ENCODE measurements at places on chromosomes 2 and 18. TPM values are rescaled to one million over a fixed set of nuclear protein-coding genes. Genes with fewer than 3 reads are reported as not detected.

DNA sequence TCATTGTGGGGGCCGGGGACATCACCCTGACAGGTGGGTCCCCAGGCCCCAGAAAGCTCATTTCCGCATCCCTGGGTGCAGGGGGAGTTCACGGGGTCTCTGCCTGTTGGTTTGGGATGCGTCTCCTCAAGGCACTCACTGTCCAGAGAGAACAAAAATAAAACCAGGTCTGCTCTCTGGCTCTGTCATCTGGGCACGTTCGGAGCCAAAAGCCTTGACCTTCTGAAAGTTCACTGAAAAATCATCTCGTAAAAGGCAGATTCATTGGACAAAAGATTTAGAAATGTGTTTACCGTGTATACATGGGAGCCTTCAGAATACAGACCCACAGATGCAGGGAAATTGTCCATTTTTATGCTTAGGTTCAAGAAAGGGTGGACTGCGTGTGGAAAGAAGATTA, 26.6 kb downstream of the MLPH start:
- DNase-seq = no peak

GRCh38 chr2:10406491-10407188, 41.5 kb downstream of the ODC1 start:
- peak; percentile 22 for DNase-seq

- no peak for DNase-seq
Observed at GRCh38 chr18:31970617-31971016, 27.7 kb upstream of the TRAPPC8 start.

DNA sequence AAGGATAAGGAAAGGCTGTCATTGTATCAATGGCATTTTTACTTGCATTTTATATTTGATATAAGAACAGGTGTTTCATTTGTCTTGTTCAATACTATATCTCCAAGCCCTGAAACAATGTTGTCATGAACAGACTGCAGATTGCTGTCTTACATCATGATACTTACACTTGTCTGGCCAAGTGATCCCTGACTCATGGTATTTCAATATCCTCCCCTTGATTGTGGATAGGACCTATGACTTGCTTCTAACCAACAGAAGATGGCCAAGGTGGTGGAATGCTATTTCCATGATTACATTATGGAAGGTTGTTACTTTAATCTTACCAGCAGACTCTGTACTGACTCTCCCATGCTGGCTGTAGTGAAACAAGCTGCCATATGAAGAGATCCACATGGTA, 471.1 kb downstream of the CCDC85A start:
- peak; percentile 22 for DNase-seq

DNA sequence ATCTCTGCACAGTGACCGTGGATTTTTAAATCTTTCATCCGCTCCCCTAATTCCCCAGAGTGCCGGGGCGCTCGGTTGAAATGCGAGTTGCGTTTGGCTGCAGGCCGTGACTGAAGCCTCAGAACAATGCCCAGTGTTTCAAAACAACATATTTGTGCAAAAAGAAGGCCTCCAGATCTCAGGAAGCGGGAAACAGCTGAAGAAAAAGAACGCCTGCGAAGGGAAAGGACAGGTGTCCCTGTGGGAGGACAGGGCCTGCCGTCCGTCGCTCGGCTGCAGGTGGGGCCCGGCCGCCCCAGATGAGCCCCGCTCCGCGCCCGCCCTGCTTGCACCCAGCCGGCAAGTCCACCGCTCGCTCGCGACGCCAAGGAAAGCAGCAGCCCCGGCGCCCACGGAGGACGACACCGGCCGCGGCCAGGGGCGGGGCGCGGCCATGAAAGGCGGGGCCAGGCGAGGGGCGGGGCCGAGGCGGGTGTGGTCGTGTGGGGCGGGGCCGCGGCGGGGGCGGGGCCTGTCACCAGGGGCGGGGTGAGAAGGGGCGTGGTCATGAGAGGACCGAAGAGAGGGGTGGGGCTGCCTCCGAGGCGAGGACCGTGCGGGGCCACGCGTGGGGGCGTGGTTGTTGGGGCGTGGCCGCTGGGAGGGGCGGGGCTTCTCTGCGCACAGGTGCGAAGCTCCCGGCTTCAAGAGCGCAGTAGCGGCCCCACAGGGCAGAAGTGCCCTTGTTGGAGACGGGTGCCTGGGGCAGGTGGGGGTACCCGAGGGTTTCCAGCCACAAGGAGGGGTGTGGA, 17.6 kb upstream of the BOK start:
- DNase-seq = peak; percentile 60

DNA sequence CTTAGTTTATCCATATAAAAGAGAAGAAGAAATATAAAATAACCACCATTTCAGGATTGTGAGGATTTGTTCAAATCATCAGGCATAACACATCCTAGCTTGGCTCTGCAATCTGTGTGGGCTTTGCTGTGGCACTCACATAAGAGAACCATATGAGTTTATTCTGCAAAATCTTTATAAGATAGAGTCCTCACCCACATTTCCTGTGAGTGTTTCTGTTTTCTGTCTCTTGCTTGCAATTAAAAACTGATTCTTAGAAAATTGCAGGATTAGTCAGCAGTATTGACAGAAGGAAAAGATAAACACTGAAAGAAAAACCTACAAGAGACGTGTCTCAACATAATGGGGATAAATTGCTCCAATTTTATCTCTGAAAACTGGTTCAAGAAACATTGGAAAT, 258.5 kb downstream of the RND3 start:
- no peak for DNase-seq

DNA sequence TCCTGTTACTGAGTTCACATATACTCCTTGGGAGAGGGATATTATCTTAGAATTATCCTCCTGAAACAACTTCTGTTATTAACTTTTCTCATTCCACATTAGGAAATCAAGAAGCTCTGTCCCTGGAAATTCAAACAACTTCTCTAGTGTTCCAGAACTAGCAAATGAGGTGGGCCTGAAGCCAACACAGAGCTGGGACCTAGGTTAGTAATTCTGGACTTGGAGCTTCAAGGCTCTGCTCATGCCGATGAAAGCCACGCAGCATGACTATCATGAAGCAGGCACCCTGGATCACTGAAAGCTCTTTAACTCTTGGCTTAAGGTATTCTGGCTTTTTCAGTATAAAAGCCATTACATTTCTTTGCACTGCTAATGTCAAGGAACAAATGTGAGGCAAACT, 242.7 kb downstream of the TGIF1 start:
- DNase-seq = no peak

DNA sequence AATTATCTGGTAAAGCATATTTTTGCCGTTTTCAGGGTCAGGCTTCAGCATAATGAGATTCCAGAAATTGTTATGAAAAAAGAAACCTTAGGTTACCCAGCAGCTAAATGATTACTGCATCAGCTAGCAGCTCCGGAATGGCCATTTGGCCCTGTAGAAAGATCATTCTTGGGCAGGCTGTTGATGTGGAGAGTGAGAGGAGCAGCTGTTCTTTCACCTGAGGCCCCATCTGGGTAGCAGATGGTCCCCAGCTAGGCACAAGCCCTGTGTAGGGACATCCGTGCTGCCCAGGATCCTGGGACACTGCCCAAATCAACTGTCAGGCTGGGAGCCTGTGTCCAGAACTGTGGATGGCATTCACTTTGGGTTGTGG, 61.8 kb downstream of the NEDD4L start:
- DNase-seq = no peak

DNA sequence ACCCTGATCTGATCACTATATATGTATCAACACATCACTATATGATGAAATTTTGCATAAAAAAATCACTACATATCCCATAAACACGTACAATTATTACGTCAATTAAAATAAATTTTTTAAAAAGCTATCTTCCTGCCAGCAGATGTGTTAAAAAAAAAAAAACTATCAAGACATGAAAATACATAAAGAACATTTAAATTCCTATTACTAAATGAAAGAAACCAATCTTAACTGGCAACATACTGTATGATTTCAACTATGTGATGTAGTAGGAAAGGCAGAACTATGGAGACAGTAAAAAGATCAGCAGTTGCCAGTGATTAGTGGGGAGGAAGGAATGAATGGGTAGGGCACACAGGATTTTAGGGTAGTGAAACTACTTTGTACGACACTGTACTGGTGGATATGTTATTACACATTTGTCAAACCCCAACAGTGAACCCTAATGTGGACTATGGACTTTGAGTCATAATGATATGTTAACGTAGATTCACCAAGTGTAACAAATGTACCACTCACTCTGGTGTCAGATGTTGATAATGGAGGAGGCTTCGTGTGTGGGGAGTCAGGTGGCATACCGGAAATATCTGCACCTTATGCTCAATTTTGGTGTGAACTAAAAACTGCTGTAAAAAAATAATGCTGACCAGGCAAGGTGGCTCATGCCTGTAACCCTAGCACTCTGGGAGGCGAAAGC, 27.4 kb downstream of the USP34 start:
- no peak for DNase-seq

DNA sequence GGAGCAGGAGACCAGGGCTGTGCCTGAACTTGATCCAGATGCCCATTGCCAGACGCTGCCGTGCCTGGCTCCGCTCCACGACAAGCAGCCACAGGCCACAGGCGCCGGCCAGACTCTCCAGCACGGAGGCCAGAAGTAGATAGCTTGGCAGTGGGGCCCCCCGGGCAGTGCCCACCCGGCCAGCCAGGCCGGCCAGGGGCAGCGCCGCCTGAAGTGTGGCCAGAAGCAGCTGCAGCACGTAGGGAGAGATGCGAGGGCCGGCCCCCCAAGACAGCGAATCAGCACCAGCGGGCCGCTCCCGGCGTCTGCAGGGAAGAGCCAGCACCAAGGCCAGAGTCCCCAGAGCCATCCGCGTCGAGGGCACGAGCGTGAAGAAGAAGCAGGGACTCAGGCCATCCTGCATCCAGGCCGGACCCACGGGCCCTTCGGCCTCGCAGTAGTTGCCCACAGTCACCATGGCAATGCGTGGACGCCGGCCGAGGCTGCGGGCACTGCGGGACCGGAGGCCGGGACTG, 484 bp downstream of the ABCB6 start:
- DNase-seq = peak; percentile 66

DNA sequence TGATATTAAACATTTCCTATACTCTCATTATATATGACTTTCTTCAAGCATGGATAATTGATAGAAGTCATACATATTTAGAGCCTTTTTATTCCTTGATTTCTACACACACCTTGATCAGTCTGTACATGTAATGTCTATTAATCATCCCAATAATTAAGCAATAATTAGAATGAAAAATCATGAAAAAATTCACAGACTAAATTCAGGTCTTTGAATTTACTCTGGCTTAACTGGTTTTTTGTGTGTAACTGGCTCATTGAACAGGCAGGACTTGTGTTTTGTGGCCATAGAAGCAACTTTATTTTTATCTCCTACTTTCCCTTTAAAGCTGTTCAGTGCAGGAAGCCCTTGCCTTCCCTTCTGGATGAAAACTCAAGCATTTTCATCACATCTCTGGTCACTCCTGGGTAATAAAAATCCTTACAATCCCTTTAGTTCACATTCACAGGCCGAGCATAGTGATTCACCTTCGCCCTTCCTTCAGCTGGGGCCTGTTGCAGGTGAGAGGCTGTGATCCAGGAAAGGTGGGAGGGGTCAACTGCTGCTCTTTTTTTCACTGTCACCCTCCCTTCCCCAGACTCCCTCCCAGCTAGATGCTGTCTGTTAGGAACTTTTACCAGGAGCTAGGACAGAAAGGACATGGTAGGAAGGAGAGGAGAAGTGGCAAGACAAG, 58.0 kb upstream of the ITSN2 start:
- DNase-seq = no peak

DNA sequence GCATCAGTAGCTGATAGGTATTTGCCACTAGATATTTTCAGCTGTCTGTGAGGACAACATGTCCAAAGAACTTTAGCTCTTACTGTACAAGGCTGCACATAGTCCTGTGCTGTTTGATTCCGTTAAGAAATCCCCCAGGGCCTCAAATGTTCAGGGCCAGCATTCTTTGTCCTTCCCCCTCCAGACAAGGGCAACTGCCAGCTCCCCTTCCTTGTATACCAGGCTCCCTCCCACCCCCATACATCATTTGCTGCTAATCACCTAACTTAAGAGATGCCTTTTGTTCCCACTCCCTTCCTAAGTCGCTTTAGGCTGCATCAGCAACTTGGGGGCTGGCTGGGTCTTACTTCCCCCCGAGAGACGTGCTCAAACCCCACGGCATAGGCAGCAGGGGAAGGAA, 138.7 kb downstream of the CDH20 start:
- no peak for DNase-seq

- peak; percentile 19 for DNase-seq
Observed at GRCh38 chr2:40364151-40364874, 87.6 kb downstream of the SLC8A1 start.

DNA sequence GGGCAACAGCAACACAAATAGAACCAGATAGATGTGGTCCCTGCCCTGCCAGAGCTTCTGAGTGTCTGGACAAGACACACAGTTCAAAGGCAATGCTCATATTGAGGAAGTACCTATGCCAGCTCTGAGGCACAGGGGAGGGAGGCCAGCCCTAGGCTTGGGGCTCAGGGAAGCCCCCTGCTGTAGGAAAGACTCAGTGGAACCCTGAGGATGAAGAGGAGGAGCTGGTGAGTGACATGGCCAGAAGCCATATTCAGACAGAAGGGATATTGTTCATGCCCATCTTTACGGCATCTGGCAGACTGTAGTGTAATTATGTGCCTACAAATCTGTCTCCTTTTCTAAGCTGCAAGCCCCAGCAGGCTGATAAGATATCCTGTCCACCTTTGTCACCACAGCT, 8.8 kb downstream of the SIGLEC15 start:
- DNase-seq = no peak

- no peak for DNase-seq
Observed at GRCh38 chr2:119706221-119706620, 27.2 kb downstream of the TMEM177 start.

DNA sequence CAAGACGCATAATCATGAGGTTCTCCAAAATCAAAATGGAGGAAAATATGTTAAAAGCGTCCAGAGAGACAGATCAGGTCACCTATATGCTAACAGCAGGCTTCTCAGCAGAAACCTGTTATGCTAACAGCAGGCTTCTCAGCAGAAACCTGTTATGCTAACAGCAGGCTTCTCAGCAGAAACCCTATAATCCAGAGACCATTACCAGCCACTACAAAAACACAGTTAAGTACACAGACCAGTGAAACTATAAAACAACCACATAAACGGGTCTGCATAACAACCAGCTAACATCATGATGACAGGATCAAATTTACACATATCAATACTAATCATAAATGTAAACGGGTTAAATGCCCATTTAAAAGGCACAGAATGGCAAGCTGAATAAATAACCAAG, 1548.4 kb upstream of the TMEFF2 start:
- no peak for DNase-seq

DNA sequence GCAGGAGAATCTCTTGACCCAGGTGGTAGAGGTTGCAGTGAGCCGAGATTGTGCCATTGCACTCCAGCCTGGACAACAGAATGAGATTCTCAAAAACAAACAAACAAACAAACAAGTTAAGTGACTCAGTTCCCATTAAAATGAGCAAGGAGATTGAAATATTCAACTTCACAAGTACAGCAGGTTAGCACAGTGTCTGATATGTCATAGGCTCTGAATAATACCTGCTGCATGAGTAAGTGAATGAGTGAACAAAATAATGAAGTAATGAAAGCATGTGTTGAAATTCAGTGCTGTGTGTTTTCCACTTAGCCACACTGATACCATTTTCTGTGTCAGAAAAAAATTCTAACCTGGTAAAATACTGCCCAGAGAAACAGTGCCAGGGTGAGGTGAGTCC, 41.9 kb upstream of the SETBP1 start:
- DNase-seq = no peak

- DNase-seq = peak; percentile 71
Observed at GRCh38 chr2:13522917-13523821, 806.4 kb downstream of the TRIB2 start.

PRKAG3 gene
- not detected for total RNA-seq

SRD5A2 gene
- total RNA-seq = not detected

IL36A gene
- total RNA-seq = not detected

CCDC148 gene
- total RNA-seq = 0.51 TPM

DYTN gene
- not detected for total RNA-seq

INPP1 gene
- total RNA-seq = 24.8 TPM

MITD1 gene
- total RNA-seq = 19.1 TPM

CCDC85A gene
- total RNA-seq = 0.20 TPM

C2orf92 gene
- total RNA-seq = 5.3 TPM
